ENCODE measurements at places on chromosomes 12 and 14.

DNA sequence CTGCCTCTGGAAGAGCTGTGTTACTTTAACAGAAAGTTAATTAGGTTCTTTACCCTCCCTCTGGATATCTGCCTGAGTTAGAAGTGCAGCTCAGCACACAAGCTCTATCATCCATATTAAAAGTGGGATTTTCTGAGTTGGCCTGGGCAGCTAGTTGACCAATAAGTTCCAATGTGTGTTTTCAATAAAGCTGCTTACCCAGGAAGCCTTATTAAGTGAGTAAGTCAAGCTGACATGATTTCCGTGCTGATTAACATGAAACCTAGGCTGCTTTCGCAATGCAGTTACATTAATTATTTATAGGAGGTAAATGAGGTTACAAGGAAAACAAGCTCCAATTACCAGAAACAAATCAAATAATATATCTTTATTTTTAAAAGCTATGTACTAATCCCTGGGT, 4.8 kb downstream of the NEUROD4 start:
- no peak for DNase-seq

- DNase-seq, result no peak
Observed at GRCh38 chr14:30159374-30159773, 231.7 kb upstream of the PRKD1 start.

DNA sequence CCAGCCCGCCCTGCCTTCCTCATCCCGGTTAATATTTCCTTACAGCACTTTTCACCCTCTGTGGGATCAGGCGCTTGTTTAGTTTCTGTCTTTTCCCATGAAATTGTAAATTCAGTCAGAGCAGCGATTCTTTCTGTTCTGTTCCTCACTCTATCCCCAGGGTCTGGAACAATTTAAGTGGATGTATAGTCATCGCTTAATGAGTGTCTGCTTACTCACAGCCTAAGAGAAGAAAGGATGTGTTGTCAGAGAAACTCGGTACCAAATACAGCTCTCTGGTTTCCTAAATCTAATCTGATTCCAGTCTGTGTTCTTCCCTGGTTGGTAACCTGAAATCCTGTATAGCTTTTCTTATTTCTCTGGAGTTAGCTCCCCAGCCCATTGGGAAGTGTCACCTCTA, 44.9 kb downstream of the FOS start:
- no peak for DNase-seq

DNA sequence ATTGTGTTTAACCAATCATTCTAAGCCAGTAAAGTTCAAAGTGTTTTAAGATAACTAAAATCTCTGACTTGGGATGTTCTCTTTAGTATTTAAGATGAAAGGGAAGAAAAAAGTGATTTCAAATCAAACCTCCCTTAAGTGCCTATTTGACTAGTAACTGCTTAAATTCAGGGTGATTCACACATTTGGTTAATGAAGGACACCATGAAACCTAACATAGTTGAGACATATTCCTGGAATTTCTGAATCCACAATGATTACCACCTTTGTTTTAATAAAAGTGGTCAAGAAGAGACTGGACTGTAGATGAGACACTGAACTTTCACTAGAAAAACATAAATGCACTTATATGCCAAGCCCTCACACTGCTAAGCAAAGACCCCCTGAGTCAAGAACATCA, 138.7 kb downstream of the MED13L start:
- DNase-seq, result no peak

DNA sequence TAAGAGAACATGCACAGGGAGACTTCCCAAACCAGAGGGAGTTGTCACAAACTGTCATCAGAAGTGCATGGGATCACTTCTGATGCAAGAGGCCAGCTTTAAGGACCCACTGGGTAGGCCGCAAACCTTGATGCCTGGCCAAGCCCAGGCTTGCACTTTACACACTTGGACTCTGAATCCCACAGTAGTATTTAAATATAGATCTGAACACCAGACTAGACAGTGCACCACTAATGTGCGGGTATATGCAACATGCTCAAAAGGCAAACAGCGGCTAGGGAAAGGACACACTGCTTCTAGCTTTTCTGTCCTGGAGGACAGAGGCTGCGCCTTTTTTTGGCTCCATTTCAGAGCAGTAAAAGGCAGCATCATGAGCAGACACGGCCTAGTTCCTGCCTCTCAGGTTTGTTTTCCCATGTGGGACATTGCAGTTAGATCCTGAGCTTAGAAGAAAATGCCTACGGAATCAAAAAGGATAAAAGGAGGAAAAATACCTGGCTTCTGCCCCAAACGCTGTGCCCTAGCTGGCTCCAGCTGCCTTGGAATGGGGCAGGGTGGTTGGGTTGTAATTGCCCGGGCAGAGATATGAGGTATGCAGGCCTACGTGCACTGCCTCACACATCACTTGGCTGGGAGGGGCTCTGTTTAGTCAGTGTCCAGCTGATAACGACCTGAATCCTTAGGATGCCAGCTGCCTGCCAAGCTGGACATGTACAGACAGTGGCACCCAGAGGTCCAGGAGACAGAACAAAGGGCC, 84.5 kb upstream of the EGLN3 start:
- no peak for DNase-seq

DNA sequence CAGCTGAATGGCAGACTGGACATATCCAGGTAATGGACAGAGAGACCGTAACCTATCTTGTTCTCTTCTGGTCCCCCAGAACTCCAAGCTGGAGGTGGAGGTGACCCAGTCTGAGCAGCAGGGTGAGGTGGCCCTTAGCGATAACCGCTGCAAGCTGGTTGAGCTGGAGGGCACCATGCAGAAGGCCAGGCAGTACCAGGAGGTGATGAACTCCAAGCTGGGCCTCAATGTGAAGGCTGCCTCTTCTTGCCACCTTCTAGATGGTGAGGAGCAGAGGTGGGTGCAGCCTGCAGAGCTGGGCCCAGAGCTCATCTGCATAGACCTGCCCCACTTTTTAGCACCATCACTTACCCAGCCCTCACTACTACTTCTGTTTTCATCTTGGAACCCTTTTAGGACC, 7.2 kb upstream of the KRT86 start:
- DNase-seq, result no peak

GRCh38 chr12:4039931-4040330, 166.7 kb upstream of the PARP11 start:
- DNase-seq, result no peak

- DNase-seq, result no peak
Observed at GRCh38 chr14:72864712-72865365, 29.1 kb downstream of the DPF3 start.

DNA sequence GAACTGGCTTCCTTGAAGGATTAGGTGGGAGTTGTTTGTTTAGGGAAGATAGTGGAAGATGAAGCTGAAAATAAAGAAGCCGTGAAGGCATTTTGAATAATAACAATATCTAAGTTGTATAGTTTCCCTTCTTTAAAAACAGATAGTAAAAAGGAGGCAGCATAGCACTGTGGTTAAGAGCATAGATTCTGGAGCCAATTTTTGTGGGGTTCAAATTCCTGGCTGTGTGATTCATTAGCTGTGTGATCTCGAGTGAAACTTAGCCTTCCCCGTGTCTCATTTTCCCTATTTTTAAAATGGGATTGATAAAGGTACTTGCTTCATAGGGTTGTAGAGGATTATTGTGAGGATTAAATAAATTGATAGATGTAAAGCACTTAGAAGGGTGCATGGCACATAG, 104.5 kb downstream of the MYRFL start:
- DNase-seq, result no peak

- no peak for DNase-seq
Observed at GRCh38 chr12:92085040-92085735, 60.5 kb downstream of the BTG1 start.

- DNase-seq, result no peak
Observed at GRCh38 chr12:58408516-58408915, 467.1 kb downstream of the ATP23 start.

GRCh38 chr14:73879027-73879426, 7.6 kb upstream of the ZNF410 start:
- no peak for DNase-seq

DNA sequence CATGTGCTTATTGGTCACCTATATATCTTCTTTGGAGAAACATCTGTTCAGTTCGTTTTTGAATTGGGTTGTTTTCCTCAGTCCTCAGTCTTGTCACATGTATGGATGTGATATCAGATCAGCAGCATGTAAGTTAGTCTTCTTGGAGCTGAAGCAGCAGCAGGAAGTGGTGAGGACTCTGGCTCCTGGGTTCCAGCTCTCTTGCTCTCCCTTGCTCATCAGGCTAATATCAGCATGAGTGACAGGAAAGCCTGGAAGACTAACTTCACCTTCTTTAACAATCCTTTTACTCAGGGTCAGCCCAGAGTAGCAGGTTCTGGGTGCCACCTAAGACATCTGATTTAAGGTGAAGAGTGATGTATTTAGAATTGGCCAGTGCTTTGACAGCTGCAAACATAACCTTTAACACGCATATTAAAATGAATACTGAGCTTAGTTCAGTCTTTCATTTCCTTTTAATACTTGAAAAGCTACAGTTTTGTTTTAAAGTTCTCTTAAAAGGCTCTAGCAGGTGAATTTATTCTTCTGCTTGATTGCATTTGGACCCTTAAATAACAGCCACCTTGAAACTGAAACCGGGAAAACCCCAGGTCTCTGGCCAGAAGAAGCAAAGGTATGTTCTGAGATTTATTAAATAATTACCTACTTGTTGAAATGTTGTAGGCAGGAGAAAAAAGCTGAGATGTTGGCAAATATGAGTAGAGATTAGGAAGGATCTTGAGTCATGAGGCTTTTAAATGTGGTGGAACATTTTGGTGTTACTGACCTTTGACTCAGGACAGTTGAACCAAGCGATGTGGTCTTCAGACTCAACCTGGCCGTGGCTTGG, 54.3 kb downstream of the DRAM1 start:
- DNase-seq, result no peak

DNA sequence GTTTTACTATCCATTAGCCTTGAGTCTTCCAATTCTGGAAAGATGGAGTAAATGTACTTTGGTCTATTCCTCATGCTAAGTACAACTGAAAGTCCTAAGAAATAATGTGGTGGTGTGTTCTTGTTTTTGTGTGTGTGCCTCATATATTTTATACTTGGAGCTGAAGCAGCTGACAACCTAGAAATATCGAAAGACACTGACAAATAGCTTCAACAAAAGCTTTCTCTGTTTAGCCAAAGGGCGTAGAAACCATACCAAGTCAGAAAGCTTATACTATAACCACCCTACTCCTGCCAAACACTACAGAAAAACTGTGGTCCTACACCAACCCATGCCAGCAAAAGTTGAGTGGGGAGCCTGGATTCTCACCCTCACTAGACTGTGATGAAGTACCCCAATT, 188.4 kb downstream of the GPHN start:
- no peak for DNase-seq

DNA sequence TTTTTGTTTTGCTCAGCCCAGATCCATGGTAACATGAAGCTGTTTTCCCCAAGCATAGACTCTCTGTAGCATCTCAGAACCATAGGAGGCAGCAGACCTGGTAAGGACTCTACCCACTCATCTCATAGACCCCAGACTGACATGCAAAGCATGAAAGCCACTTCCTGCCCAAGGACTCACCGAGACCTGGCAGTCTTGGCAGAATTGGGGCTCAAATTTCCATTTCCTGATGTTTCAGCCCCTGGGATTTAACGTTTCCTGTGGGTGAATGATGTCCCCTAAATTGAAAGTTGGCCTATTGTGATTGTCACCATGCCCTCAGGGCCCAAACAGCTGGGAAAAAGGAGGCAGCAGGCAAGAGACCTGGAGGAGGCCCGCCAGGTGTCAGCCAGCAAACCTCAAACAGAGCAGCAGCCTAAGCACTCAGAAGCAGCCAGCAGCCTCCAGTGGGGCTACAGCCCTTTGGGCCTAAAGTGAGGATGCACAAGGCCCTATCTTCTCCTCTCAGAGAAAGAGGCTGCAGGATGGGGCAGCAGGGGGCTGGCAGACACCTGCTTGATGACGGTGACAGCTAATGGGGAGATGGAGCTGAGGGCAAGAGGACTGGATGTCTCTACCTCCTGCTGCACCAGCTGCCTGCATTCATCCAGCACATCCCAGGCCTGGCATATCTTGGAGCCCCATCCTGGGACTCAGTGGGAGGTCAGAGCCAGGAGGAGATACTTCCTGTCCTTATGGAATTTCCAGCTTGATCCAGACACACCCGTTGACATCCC, 8.5 kb downstream of the KRT85 start:
- no peak for DNase-seq

DNA sequence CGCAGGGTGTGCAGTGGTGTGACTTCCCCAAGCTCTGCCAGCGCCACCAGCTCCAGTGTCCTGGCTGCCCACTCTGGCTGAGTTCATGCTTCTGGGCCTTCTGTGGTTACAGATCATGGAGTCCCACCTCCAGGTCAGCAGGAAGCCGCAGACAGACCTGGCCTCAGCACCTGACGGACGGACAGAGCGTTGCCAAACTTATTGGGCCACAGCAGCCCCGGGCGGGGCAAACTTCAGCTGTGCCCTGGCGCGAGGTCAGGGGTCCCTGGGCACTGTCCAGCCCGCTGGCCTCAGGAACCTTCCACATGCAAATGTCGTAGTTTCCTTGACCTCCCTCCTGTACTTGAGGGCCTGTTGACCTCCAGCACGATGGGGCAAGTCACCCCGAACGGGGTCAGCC, 11.2 kb downstream of the GPR132 start:
- no peak for DNase-seq

DNA sequence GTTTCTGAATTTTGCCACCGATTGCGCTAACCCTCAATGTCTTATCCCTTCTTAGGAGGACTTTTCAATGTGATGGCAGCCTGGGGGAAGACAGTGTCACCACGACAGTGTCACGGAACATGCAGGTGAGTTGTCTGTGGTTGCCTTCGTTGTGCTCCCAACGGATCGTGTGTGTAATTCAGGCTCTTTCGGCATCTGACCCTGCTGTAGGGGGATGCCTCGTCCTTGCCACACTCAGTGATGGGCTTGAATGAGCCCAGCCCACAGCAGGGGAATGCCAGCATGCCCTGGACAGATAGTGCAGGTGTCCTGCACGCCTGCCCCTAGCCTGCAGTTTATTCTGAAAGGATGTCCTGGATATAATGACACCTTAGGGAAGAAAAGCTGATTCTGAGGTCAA, 123.8 kb upstream of the RTL1 start:
- no peak for DNase-seq

- no peak for DNase-seq
Observed at GRCh38 chr12:5467931-5468330, 36.0 kb downstream of the NTF3 start.

DNA sequence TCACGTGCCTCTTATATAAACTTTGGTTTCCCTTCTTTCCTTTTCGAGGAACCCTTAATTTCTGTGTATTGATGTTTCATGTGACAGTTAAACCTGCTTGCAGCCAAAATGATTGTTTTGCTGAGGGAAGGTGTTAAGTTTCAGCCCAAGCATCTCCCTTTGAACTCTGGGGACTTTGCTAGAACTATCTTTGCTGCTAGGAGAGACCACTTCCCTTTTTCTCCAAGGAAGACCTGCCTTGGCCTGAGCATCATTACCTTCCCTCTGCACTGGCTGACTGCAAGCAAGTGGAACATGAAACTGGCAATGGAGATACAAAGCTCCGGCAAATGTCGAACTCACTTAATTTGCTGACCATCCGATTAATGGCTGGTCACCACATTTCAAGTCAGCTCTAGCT, 192.8 kb downstream of the GRIN2B start:
- DNase-seq, result no peak

- DNase-seq, result no peak
Observed at GRCh38 chr12:55978393-55978792, 4.5 kb downstream of the RAB5B start.

Measured in urinary bladder (tissue), 4 donors.